Substantia nigra (tissue), 51 donors: ENCODE measurements at places on chromosomes 2 and 18.

- no peak for DNase-seq
Observed at GRCh38 chr18:2572171-2572569, 813 bp downstream of the NDC80 start.

GRCh38 chr2:160229591-160229990, 29.5 kb upstream of the ITGB6 start:
- DNase-seq: no peak

DNA sequence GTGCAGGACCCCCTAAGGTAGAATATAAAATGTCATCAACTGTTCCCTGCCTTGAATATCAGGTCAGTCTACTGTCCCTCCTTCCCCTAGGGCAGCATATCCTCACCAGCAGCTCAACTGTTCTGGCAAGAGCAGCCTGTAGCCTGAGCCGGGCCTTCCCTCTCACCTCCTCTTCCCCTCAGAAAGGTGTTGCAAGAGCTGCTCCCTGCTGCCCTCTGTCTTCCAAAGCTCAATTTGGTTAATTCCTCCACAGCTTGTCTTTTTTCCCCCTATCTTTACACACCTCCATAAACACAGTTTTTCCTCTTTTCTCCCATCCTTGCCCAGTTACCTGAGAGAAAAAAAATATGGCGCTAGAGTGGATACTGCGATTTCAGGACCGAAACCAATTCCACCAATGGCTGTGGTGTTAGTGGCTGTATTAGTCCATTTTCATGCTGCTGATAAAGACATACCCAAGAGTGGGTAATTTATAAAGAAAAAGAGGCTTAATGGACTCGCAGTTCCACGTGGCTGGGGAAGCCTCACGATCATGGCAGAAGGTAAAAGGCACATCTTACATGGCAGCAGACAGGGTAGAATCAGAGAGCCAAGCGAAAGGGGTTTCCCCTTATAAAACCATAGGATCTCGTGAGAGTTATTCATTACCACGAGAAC, 184.7 kb downstream of the MREG start:
- DNase-seq: no peak

DNA sequence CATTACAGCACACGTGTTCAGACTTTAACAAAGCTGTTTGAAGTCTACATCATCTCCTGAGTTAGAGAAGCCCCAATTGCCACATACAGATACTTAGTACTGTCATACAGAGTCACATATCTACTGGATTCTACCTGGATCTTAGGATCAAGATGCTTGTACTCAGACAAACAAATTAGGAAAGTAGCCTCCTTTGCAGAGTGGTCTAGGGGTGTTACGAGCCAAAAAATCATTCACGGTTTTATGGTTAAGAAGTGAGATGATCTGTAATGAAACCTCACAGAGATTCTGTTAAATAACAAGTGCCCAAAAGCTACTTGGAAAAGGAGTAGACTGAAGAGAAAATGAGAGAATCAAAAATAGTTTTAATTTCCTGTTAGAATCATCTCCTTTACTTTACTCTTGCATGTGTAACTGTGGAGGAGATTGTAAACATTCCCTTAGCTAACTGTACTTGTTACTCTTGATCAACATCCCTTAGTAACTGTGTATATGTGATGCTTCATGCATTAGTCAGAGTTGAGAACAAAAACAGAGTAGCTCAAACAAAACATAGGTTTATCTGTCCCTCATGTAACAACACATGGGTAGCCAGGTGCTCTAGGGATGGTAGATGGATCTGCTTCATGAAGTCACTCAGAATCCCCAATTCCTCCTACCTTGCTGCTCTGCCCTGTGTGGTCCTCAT, 16.4 kb upstream of the IL1RL1 start:
- DNase-seq: no peak

DNA sequence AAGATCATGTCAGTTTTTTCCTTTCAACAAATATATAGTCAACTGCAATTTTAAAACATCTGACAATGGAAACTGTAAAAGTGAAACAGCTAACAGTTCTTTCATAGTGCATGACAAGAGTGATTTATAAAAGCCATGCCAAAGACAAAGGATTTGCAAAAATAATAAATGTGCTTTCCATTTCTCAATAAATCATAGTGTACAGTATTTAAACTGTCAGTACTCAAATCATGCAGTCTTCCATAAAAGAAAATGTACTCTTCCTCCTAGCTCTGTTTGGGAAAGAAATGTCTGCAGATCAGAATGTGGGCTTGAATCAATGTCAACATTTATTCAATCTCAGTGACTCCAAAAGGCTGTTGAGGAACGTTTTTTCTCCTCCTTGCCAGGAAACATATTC, 131.7 kb upstream of the PDE1A start:
- DNase-seq: no peak

GRCh38 chr2:191023235-191023679, 9.3 kb upstream of the STAT1 start:
- no peak for DNase-seq

DNA sequence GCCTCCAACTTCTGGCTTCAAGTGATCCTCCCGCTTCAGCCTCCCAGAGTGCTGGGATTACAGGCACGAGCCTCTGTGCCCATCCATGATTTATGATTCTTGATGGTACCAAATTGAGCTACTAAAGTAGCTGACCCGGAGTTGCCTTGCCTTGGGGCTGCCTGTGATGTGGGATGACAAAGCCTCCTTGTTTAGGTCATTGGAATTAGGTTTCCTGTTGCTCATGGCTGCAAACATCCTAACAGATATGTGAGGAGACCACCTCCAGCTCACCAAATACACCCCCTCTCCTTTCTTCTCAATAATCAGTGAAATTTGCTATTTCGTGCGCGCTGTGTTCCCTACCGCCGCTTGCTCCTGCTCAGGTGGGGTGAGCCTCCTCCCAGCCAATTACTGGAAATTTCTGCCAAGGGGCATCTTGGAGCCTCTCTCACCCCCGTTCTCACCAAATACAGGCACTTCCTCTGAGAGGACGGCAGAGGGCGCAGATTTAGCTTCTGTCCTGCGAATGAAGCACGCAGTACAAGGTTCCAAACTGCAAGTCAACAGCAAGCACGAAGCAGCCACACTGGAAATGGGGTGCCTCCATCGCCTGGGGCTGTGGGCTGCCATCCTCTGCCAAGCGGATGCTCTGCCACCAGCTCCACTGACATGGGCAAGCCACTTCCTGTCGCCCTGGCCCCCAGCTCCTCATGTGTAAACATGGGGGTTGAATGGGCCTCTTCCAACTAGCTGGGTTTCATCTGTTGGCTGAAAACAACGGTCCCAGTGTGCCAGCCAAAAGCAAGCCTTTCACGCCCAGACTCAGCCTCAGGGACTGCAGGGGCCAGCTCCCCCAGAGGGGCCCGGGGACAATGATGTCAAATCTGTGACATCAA, 71.7 kb downstream of the NCAPH start:
- peak; percentile 54 for DNase-seq

DNA sequence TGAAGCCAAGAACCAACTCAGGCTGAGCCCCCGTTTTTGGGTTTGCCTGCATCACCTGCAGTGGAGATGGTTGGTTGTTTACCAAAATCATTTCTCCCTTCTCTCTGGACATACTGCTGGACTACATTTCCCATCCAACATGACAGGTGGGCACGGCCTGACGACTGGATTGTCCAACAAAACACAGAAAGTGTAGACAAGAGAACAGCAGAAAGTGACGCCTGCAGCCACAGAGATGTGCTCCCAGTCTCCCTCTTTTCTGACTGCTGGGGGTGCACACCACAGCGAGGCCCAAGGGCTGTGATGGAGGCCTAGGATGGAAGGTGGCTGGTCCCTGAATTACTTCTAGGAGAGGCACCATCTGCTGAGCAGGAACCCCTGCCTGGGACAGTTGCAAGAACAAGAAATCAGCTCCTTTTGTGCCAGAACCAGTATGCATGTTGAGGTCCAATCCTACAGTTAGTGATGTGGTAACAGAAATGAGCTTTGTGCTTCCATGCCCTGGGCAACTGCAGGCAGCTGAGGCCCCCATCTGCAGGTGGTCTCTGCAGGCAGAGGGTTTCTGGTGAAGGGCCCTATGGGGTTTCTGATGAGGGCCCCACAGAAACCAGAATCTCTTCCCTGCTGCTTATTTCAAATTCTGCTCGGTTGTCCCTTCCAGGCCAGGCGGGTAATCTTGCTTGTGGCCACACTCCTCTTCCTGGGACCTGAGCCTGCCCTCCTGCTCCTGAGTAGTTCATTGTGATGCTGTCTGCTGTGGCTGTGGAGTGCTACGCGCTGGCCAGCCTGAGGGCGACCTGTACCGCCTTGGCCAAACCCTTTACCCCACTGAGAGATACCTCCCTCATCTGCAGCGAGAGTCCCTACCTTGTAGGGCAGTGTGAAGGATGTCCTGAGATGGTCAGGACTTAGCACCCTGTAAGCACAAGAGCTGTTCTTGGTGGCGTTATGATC, 168.3 kb downstream of the ASB1 start:
- DNase-seq: no peak

DNA sequence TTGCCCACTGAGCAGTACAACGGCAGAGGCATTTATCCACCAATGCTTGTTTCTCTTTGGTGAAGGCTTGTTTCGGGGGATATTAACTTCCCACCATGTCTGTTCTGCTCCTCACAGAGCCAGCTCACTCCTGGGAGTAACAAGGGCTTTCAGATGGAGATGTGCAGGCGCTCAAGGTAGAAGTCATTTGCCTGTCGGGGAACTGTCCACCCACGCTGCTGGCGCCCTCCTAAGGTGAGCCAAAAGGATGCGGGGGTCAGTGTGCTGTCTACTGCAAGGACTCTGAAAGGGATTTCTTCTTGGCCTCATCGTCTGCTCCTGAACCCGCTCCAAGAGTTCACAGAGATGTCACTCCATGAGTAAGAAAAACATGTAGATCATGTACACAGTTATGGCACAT, 57.0 kb upstream of the CYRIA start:
- no peak for DNase-seq

DNA sequence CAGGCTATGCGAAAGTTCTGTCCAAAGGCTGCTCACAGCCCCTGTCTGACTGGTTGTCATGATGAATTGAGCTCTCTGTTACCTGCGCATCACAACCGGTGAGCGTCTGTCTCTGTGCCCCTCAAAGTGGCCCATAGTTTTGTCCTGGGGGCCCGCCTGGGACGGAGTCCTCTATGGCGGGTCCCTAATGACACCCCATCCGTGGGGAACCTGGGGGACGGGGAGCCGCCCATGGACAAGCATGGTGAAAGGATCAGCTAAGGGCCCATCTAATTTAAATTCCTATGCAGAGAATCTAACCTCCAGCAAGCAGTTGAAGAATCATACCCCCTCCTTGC, 473 bp downstream of the ELMOD3 start:
- no peak for DNase-seq

DNA sequence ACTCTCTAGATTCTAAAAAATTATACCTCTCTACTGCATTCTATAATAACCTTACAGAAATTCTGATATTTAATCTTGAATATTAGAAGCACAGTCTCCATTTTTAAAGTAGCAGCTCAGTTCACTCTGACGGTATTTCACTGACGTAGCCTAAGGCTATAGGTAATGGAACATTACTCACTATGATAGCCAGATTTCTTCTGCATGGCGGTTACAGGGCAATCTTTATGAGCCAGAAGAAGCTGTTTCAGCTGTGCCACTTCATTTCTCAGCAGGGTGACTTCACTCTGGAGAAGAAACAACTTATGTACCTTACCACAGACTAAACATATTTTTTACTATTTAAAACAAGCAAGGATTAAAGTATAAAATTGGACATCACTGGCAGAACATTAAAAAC, 75.3 kb upstream of the CHN1 start:
- DNase-seq: no peak

- no peak for DNase-seq
Observed at GRCh38 chr18:9828506-9829396, 57.0 kb upstream of the TXNDC2 start.

DNA sequence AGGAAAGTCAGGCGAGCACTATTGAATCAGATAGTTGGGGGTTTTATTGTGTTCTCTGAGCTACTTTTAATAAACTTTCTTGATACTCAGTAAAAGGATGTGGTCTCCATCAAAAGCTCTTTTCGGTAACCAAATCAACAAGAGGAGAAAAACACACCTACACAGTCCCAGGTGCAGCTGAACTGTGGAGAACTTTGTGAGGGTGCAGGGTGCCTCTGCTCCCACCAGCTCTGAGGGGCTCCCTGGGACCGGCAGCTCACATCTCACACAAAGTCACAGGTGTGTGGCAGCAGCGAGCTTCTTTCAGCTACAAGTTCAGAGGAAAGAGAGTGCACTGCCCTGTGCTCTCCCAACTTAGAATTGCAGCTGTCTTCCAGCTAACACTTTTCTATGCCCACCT, 650.4 kb downstream of the RNF144A start:
- DNase-seq: no peak

DNA sequence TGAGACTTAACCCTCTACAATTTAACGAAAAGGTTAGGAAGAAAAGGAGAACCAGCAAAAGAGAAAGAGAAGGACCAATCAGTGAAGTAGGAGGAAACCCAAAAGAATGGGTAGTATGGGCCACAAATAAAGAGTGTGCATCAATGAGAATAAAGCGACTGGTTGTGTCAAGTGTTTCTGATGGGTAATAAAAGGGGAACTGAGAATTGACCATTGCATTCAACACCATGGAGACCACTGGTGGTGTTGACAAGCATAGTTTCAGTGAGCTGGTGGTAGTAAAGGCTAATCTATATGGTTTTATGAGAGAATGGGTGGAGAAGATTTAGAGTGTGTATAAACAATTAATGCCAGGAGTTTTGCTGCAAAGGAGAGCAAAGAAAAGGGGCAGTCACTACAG, 75.4 kb downstream of the CSRNP3 start:
- DNase-seq: no peak

GRCh38 chr2:148817210-148817708, 57.8 kb upstream of the KIF5C start:
- no peak for DNase-seq

DNA sequence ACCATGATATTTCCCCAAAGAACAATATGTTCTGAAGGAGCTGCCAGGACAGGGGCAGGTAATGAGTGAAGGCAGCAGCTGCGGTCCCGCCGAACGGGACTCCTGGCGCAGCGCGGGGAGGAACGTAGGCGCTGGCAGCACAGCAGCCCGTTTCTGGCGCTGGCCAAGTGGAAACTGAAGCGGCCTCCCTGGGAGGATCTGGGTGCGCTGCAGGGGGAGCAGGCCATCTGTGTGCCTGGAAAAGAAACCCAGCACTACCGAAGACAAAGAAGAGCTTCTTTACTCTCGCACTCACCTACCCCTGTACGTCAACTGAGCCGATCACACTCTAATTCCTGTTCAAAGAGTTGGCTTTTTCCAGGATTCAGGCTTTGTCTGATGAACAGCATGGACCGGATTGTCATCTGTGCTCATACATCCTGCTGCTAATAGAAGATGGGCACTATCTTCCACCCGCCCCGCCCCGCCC, 11.8 kb downstream of the G6PC2 start:
- DNase-seq: peak; percentile 19

GRCh38 chr18:79197531-79197930, 128.3 kb downstream of the ATP9B start:
- no peak for DNase-seq
